ENCODE measurements at places on chromosomes 2 and 18.

GRCh38 chr2:148548716-148549400 lies 95.7 kb upstream of the EPC2 start:
- DNase-seq = no peak

DNA sequence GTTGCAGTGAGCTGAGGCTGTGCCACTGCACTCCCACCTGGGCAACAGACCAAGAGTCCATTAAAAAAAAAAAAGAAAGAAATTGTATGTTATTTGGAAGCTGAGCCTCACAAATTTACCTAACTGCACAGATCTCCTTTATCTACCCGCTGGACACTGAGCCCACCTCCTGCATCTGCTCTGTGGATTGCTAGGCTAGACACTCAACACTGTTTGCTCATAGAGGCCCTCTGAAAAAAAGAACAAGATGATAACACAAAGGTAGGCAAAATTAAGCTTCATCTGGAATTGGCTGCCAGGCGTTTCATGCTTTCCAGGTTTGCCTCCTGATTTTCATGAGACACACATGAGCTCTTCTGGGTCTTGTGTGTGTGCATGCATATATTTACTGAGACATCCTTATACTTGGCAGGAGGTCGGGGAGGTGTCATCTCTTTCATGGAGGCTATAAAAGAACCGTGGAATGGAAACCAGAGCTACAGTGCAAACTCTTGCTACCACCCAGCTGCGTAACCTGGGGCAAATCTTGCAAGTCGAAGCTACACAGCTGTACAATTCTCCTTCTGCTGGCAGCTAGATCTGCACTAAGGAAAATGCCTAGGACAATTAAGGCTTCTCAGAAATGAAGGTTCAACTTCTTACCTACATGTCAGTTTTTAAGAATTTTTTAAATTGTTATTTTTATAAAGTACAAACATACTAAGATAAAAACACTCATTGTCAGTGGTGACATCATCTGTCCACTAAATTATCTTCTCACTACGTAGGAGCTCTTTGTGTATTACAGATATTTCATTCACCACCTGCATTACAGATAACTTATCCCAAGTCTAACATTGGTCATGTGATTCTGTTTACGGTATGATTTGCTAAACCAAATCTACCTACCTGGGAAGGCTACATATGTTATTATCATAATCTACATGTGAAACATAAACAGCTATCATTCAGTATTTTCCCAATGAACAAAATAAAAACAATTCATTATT lies 63.1 kb downstream of the CABYR start:
- DNase-seq = no peak

- no peak for DNase-seq
Observed at GRCh38 chr2:241862093-241862492, 3.4 kb upstream of the PDCD1 start.

- no peak for DNase-seq
Observed at GRCh38 chr2:45840481-45840880, 189.0 kb downstream of the PRKCE start.

DNA sequence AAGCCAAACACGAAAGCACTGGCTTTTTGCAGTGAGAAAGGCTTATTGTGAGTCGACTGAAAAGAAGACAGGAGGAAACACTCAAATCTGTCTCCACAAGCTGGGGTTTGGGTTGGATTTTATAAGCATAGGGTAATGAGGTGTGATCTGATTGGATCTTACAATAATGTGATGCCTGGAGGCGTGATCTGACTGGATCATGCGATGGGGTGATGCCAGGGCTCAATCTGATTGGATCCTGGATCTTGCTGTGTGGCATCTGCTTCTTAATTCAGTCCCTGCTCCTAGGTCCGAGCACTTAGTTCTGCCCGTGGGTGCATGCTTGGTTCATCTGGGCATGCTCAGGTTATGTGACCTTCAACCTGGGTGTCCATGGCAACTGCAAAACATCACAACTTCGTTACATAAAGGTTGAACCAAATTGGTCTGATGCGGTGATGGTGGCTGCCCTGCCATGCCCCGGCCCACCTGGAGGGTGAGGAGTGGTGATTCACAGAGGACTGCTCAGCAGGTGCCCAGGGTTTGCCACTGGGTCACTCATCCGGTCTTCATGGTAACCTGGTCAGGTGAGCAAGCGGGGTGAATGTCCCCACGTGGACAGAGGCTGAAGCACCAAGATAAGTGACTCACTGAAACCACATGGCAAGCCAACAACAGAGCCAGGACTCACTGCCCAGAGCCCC lies 111.0 kb downstream of the KCNF1 start:
- no peak for DNase-seq

GRCh38 chr18:686339-687111 lies 25.9 kb downstream of the ENOSF1 start:
- no peak for DNase-seq

DNA sequence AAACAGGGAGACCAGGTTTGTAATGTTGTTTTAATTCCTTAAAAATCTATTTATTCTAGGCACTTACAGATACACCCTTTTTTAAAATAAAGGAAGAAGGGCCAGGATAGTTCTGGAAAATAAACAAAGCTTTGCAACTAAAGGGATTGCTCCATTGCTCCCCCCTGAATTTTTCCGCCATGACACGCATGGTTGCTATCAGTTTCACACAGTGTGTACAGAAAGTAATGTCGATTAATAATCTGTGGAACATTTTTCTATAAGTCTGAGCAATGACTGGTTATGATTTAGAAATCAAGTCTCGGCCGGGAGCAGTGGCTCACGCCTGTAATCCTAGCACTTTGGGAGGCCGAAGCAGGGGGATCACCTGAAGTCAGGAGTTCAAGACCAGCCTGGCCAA lies 90.8 kb downstream of the GAREM1 start:
- no peak for DNase-seq

- DNase-seq = no peak
Observed at GRCh38 chr18:22739789-22740188, 193.3 kb upstream of the RBBP8 start.

GRCh38 chr2:69576880-69577279 lies 66.7 kb downstream of the AAK1 start:
- no peak for DNase-seq

GRCh38 chr2:71742953-71743601 lies 289.7 kb downstream of the DYSF start:
- DNase-seq = peak; percentile 77

- DNase-seq = no peak
Observed at GRCh38 chr2:60888853-60889252, 7.5 kb downstream of the REL start.

- no peak for DNase-seq
Observed at GRCh38 chr18:26843760-26844159, 21.7 kb downstream of the AQP4 start.

GRCh38 chr2:228649447-228649846 lies 468.0 kb upstream of the SPHKAP start:
- no peak for DNase-seq

DNA sequence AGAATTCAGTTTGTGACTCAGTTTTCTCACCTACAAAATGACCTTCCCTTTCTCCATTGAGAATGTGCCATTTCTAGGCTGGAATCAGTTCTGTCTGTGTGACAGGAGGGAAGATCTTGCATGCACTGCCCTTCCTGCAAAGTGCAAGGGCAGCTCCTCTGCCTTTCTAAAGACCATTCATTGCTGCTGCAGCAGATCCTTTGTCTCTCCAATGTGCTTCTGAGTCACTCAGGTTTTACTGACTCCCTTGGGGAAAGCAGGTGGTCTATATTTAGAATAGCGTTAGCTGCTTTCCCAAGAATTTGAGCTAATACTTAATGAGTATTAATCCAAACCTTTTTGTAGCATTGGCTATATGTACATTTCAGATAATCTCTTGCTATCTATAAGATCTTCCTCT lies 62.5 kb downstream of the DAW1 start:
- DNase-seq = no peak

DNA sequence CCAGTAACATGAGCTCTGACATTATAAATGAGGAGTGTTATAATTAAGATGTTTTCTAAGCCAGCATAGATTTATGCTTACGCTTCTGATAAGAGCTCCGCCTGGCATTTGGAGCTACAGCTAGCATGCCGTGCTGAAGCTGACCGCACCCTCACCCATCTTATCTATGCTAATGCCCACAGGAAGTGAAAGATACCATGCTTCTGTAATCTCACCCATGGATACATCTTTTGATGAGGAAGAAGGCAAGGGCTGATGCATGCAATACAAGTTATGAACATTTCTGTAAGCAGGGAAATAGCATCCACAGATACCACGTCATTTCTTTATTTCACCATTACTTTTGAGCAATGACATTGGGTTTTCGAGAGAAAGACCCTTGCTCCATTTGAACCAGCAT lies 82.3 kb downstream of the ARL4C start:
- peak; percentile 45 for DNase-seq
